Hepatocyte (in vitro differentiated cells): ENCODE measurements at places on chromosomes 4 and X. TPM values are rescaled to one million over a fixed set of nuclear protein-coding genes. Genes with fewer than 3 reads are reported as not detected.

SLC4A4 gene
- polyA plus RNA-seq, result 9.6 and 16.6 TPM in 2 replicates

- DNase-seq, result no peak
Observed at GRCh38 chr4:170729236-170729635, 639.5 kb upstream of the AADAT start.

DNA sequence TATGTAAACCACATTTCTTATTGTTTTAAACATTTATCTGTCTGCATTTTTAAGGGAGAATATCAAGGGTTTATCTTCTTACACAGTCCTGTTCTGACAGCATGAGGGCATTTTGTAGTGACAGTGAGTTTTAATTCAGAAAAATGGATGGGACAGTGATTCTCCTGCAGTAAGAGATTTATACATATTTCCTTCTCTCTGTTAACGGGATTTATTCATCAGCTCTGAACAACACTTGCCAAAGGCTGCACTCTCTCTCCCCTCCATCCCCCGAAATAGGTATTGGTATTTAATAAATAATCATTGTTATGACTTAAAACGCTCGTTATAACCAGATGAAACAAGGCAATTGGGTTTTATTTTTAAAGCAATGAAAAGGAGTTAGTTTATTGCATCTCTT is 410.9 kb downstream of the STIM2 start:
- no peak for DNase-seq

DNA sequence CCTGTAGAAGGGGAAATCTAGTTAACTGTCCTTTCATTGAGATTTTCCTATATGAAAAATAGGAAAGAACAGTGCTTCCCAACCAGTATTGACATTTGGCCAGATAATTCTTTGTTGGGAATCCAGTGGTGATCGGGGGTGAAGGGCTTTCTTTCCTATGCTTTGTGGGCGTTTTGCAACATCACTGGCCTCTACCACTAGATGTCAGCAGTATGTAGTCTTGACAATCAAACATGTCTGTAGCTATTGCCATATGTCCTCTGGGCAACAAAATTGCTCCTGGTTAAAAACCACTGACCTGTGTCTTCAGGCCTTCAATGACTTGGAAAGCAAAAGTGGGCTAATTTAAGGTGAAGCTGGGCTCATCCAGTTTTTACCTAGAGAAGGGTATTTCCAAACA is 658.5 kb downstream of the DACH2 start:
- peak; percentile 21 for DNase-seq

DNA sequence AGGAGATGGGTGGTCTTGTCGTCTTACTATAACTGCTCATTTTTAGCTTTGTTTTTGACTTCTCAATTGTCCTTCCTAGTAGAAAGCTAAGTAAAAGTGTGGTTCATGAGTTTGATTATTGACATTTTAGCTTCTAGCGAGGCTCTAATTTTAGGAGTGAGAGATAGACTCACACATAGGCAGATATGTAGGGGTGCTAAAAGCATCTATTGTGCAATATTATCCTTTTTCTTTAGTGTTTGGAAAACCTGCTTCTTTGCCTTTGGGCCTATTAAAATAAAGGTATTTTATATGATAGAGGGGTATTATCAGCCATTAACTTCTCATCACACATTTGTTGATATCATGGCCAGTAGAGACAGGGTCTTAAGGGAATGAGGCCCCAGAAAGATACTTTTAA is 195.3 kb downstream of the SPRY1 start:
- DNase-seq, result no peak

SMAD1 gene
- polyA plus RNA-seq, result 10.5 and 18.1 TPM in 2 replicates

DNA sequence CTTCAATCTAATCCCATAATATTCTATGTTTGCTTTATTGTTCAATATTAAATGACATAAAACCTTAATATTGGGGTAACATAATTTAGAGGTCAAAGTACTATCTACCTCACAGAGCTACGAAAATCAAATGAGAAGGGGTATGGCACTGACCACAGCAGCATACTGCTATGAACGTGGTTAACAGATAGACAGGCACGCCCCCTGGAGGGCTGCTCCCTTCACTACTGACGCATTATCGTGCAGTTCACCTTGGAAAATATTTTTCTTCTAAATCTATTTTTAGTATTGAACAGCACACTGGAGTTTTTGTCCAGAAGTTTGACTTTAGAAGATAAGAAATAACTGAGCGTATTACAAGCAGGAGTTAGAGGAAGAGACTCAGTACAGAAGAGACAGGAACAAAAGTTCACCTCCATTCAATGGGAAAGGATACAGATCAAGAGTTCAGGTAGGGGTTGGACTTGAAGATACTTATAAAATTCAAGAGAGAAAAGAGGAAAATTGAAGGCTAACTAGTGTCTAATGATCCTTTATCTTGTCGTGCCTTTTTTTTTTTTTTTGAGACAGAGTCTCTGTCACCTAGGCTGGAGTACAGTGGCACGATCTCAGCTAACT is 22.7 kb downstream of the MAP9 start:
- DNase-seq, result peak; percentile 81

DNA sequence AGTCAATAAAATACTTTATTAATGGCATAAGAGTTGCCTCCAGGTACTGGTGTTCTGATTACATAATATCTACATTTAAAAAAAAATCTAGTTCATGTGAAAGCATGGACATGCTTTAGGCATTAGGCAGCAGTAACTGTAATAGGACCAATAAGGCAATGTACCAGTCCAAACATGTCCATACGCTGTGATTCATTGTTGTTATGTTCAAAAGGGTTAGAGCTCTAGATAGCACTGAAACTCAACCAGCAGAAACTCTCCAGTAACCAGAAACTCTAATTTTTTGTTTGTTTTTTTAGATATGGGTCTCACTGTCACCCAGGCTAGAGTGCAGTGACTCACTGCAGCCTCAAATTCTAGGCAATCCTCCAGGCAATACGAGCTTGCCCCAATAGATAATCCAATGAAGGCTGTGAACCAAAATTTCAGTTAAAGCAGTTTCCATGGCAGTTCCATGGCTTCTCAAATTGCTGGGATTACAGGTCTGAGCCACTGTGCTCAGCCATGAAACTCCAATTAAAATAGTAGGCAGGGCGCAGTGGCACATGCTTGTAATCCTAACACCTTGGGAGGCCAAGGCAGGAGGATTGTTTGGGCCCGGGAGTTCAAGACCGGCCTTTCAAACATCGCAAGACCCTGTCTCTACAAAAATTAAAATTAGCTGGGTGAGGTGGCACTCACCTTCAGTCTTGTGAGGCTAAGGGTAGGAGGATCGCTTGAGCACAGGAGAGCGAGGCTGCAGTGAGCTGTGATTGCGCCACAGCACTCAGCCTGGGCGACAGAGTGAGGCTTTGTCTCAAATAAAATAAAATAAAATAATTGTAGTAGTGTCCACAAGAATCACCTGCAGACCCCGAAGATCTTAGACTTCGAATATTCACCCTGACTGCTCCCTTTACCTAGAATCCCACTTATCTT is 36.3 kb downstream of the MGARP start:
- DNase-seq, result peak; percentile 12

GRCh38 chrX:100687128-100687527 is 43.1 kb downstream of the SRPX2 start:
- no peak for DNase-seq

- no peak for DNase-seq
Observed at GRCh38 chr4:31081366-31081765, 361.2 kb downstream of the PCDH7 start.

DNA sequence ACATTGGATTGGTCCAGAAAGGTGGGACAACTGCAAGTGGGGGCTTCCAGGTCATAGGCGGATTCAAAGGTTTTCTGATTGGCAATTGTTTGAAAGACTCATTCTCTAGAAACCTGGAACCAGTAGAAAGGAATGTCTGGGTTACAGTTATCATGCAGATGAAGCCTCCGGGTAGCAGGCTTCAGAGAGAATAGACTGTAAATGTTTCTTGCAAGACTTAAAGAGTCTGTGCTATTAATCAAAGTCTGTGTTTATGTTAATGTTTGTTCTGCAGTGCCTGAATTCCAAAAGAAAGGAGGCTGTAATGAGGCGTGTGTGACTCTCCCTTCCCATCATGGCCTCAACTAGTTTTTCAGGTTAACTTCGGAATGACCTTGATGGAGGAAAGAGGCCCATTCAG is 43.9 kb upstream of the GC start:
- DNase-seq, result no peak

GRCh38 chr4:31702326-31702725 is 982.2 kb downstream of the PCDH7 start:
- no peak for DNase-seq

GRCh38 chrX:45309801-45310200 is 109.1 kb upstream of the DIPK2B start:
- no peak for DNase-seq

NAP1L2 gene
- 0.78 and 1.0 TPM in 2 replicates for polyA plus RNA-seq

GRCh38 chr4:139887962-139888735 is 222.5 kb downstream of the MGST2 start:
- no peak for DNase-seq

- DNase-seq, result no peak
Observed at GRCh38 chrX:151516538-151517187, 46.8 kb upstream of the PASD1 start.

GRCh38 chr4:30450474-30450873 is 269.7 kb upstream of the PCDH7 start:
- DNase-seq, result no peak
